ENCODE measurements at places on chromosomes 11 and 22. TPM values are rescaled to one million over a fixed set of nuclear protein-coding genes. Genes with fewer than 3 reads are reported as not detected.

DNA sequence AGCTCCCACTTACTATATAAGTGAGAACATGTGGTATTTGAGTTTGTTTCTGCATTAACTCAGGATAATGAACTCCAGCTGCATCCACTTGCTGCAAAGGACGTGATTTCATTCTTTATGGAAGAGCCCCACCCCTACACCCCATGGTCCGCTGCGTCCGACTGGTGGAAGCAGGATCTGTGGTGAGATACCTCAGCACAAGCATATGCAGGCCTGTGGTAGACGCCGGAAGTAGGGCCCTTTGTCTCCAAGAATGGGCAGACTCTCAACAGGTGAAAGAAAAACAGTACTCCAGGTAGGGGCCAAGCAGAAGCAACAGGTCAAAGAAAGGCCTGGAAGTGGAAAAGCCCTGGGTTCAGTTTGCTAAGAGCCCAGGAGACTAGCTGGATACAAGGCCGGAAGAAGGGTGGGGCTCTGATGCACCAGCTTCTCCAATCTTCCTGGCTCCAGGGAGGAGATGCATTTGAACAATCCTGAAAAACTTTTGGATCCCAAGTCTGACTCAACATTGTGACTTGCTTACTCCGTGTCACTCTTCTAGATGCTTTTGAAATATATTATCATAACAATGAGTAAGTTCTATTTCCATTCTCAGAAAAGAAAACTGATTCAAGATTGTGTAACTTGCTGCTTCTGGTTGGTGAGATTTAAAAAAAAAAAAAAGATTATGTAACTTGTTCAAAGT is 30.4 kb downstream of the NEAT1 start:
- DNase-seq = no peak

GRCh38 chr22:19546680-19547079 is 22.5 kb upstream of the CLDN5 start:
- DNase-seq = no peak

DNA sequence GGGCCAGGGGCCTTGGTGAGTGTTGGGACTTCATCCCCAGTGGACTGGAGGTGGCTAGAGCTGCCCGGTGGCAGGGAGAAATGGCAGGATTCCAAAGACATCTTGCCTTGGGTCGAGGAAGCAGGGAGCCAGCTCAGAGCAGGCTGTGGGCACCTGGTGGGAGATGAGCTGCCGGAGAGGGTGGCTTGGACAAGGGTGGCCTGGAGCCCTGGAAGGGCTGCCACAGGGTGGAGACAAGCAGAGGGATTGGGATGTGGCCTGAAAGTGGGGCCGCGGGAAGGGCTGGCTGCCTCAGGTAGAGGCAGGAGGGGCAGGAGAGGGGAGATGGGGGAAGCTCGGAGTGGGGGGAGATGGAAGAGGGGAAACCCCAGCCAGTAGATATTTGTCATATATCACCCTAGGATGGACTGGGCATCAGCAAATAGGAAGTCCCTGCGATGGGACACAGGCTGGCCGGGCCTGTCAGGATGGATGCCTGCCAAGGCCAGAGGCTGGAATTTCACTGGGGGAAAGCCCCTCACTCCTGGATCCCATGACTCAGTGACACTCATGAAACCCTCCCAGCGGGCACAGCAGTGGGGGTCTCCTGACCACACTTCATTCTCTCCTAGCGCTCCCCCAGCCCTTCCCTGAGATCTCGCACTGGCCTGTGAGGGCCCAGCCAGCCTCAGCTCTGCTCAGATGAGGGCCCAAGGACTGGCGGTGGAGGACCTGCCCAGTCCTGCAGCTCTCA is 72.0 kb upstream of the SHISAL1 start:
- DNase-seq = no peak

The CDC42EP2 gene
- 10.3 TPM for total RNA-seq

The OR5P2 gene
- total RNA-seq = not detected

The NTM gene
- 1.7 TPM for total RNA-seq
